ENCODE measurements at places on chromosomes 6 and 20. TPM values are rescaled to one million over a fixed set of nuclear protein-coding genes. Genes with fewer than 3 reads are reported as not detected.

DNA sequence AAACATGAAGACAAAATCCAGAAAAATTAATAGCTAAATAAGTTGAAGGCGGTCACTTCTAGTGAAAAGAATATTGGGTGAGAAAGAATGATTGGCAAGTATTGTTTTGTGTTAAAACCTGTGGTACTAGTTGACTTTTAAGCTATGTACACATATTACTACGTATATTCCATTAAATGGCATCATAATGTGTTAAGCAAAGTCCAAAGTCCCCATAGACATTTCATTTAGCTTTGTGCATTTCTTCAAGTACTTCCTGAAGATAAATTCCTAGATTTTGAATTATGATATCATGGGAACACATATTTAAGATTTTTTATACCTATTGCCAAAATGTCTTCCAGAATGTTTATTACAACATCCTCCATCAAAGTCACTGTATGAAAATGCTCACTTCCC, 272.7 kb upstream of the IRAK1BP1 start:
- DNase-seq, result no peak

Gene ADAM33
- polyA plus RNA-seq, result 111 TPM

DNA sequence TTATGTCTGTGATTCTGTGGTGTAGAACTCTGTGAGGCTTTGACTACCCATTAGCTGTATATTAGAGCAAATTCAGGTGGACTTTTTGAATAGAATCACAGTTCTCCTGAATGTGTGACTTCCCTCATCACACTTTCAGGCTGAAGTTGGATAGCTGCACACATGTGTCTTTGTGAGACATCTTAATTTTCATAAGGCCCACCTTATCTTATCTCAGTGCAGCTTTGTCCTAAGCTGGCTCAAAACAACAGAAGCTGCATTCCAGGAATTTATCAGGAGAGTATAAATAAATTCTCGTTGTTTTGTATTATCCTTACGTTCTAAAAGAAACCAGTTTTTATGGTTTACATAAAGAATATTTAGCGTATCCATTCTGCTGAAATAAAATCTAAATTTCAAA, 26.2 kb upstream of the SLC35D3 start:
- DNase-seq, result no peak

DNA sequence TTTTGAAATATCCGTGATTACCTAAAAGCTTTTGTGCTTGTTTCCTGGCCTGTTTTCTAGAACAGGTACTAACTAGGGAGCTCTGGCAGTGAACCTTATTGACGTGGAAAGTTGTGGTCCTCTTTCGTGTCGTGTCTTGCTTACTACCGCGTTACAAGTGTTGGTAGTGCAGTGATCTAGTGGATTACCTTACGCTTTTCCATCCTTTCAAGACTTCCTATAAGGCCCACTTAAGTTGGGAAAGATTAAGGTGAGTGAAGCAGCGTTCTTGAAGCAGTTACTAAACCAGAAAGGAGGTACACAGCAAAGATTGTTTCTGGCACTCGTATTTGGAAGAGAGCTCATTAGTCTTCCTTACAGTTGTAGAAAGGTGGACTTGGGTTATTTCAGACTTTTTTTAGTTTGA, 1.9 kb downstream of the PNRC1 start:
- no peak for DNase-seq

Gene PNLDC1
- polyA plus RNA-seq, result 0.15 TPM

DNA sequence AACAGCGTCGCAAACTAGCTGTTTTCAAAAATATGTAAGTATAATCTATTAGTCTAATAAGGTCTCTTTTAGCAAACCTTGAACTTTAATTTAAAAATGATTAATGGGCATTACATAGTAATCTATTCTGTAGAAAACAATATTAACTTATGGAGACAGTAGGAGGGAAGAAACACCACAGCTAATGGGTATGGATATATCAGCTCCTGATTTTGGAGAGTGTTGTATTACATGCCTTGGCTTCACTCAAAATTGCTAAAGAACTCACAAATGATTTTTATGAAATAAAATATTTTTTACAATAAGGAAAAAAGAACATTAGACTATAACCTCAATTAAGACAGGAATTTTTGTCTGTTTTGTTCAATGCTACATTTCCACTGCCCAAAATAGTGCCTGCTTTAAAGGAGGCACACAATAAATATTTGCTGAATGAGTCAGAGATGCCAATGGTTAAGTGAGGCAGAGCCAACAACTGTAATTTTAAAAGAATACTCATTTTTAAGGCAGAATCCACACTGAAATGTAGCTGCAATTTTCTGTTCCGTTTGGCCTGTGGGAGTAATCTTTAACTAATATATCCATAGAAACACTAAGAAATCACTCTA, 15.7 kb downstream of the ATG5 start:
- DNase-seq, result no peak

Gene EDN3
- 0.24 TPM for polyA plus RNA-seq

DNA sequence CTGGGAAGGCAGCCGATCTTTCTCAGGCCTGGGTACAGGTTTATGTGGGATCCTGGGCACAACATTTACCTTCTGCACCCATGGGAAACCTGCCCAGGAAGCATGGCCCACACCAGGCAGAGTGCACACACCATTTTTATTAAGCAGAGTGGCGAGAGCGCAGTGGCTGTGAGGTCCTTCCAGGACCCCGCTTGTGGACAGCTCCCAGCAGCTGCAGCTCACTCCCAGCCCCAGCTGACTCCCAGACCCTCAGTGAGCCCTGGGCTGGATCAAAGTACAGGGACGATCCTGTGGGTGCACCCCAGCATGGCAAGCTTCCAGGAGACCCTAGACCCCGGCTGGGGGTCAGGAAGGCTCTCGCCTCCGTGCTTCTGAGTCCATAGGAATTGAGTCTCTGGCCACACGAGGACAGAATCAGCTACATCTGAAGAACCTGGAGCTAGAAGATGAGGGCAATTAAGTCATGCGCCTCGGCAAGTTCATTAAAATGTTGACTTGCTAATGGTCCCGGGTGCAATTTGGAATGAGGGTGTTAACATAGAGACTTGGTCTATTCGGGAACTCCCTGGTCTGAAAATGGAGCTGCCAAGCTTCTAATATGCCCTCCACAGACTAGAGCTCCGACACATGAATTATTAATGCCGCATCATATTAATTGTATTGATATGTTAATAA, 65.4 kb upstream of the SLCO4A1 start:
- no peak for DNase-seq

Gene MAK
- 0.06 TPM for polyA plus RNA-seq

DNA sequence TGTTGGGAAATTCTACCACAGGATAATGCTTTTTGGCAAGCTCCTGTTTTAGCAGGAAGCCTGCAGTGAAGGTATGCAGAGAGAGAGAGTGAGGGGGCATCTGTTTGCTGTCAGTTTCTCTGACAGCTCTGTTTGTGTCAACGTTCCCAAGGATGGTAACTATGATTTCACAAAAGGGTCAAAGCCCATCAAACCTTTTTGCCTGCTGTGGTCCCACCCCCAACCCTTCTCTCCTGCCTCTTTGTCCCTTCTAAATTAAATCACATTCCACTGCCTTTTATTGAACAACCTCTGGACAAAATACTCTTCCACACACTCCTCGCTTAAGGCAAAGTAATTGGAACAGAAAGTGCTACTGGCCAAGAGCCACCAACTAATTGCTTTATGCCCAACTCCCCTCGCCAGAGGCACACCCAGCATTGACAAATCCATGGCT, 128.3 kb downstream of the TSHZ2 start:
- DNase-seq, result no peak

- no peak for DNase-seq
Observed at GRCh38 chr6:50116797-50117542, 67.2 kb upstream of the DEFB112 start.

Gene CYP39A1
- 4.3 TPM for polyA plus RNA-seq

- no peak for DNase-seq
Observed at GRCh38 chr20:17798601-17799000, 98.8 kb downstream of the BANF2 start.

Gene HCRTR2
- polyA plus RNA-seq, result not detected

DNA sequence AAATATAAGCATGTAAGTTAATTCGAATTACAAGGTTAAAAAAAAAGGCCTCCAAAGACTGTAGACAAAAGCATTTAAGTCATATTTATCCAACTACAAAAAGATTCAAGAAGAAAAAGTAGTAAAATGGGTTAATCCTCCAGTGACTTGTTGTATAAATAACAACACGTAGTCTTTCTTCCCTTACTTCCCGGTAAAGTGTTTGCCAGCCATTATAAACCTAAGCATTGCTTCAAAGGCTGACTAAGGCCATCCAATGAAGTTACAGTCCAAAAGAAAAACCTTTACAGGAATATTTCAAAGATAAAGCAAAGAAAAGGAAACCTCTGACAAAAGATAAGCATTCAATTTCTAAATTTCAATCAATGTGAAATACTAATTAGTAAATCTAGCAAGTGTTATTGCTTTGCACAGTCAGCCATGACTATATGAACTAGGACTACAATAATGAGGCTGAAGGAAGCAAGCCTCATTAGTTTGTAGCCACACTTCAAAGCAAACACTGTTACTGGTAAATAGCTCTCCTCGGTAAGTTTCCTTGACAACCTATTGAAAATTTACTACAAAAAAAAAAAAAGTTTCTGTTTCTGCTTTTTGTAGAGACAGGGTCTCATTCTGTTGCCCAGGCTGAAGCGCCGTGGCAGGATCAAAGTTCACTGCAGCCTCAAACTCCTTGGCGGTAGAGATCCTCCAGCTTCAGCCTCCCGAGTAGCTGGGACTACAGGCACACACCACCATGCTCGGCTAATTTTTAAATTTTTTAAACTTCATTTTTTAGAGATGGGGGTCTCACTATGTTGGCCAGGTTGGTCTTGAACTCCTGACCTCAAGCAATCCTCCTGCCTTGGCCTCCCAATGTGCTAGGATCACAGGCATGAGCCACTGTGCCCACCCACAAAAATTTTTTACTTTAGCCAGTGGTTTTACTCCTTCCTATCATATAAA, 46.0 kb downstream of the NUDT3 start:
- DNase-seq, result no peak

DNA sequence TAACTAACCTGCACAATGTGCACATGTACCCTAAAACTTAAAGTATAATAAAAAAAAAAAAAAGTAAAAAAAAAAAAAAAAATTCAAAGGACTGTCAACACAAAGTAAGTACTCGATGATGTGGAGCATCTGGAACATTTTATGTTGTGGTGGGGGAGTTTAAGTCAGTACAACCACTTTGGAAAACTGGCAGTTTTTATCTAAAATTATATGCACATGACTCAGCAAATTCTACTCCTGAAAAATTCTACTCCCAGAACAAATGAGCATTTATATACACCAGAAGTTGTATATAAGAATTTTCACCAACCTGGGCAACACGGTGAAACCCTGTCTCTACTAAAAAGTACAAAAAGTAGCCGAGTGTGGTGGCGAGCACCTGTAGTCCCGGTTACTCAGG, 36.9 kb upstream of the CCDC28A start:
- no peak for DNase-seq

Gene SIRPA
- 27.8 TPM for polyA plus RNA-seq

GRCh38 chr6:40425192-40425919, 161.8 kb downstream of the LRFN2 start:
- DNase-seq, result no peak

DNA sequence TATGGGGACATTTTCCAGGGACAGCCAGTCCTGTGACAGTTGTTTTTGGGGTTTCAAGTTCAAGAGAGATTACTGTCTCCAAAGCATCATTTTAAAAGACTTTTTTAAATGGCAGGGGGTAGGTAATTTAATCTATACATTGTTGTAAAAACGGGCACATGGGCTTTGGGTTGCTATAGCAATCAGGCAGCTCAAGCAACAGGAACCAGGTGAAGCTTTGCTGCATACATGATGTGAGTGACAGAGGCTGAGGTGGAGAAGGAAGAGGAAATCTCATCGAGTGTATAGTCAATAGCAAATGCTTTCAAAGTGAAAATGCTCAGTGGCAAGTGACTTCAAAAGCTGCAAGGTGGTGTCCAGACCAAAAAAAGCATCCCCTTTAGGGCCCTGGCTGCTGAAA, 277.4 kb upstream of the JAG1 start:
- no peak for DNase-seq

Gene PRPH2
- polyA plus RNA-seq, result 1.1 TPM

Gene COL20A1
- polyA plus RNA-seq, result not detected

DNA sequence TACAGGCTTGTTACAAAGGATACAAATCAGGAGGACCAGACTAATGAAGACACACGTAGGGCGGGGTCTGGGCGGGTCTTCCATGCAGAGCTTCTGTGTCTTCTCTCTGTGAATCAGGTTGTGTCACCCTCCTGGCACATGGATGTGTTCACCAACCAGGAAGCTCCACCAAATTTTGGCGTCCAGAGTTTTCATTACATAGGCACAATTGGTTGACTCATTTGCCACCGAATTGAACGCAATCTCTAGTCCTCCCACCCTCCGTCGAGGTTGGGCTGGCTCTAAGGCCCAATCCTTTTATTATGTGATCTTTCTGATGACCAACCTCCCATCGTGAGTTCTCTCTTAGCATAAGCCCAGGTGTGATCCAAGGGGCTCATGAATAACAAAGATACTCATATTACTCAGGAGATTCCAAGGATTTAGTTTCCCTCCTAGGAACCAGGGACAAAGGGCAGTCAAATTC, 36.3 kb upstream of the DDR1 start:
- DNase-seq, result no peak

Gene TMX4
- 32.3 TPM for polyA plus RNA-seq

DNA sequence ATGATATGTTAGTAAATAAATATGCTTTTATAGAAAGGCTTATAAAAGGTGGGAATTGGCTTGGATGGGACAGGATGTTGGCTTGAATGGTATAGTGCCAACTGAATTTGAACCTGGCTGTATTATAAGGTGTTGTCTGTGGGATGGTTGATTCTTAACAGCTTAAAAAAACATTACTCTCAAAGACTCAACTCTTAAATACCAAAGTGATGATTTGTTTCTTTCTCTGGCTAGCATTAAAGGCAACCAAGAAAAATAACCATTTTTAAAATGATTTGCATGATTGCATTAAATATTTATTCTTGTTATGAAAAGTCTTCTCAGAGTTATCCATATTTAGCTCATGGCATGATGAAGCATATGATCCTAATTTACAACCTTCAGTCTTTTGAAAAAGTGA, 216.2 kb downstream of the RIMS1 start:
- DNase-seq, result no peak

GRCh38 chr6:137297887-137298286, 78.7 kb upstream of the IFNGR1 start:
- no peak for DNase-seq

DNA sequence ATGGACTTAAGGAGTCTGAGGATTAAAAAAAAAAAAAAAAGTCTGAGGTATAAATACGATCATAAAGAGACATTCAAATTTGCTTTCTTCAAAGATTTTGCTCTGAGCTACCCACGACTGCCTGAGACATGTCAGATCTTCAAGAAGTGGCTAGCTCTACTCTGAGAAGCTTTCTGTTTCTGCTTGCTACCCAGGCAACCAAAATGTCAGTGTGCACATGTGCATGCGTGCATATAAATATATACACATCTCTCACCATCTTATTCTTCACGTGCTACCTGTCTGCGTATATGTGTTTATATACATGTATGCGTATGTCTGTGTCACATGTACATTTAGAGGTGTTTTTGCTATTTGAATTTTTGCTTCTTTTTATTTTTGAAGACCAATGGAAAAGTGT, 299.6 kb upstream of the STXBP5 start:
- DNase-seq, result no peak
